ENCODE measurements at places on chromosomes 7 and 10.

- DNase-seq, result peak; percentile 15
Observed at GRCh38 chr10:114915294-114915693, 22.7 kb upstream of the TRUB1 start.

GRCh38 chr10:79310200-79310865, 36.9 kb upstream of the PPIF start:
- DNase-seq, result no peak

DNA sequence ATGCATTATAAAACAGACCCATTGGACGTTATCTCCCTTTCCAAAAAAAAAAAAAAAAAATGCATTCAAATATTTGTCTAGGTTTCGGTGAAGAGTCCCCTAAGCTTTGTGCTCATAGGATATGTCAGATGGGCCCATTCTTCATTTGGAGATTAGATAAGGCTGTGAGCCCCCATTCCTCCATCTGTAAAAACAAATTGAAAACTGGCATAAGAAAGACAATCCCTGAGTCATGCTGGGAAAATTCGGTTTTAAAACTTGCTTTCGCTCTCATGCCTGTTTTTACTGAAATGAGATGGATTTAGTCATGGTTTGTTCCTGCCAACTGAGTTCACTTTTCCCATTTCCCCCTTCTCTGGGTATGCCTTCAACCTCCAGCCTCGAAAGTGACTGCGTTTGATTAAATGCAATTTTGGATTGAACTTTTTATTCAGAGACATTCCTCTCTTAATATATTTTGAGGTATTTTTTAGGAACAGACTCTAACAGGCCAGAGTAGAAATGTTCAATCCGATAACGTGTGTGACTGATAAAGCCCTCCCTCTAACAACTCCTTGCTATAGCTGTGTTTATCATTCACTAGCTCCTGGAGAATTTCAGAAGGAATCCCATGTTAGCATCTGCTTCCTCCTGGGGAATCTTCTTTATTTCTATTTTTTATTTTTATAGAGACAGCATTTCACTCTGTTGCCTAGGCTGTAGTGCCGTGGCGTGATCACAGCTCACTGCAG, 190.9 kb upstream of the LYZL2 start:
- DNase-seq, result no peak

DNA sequence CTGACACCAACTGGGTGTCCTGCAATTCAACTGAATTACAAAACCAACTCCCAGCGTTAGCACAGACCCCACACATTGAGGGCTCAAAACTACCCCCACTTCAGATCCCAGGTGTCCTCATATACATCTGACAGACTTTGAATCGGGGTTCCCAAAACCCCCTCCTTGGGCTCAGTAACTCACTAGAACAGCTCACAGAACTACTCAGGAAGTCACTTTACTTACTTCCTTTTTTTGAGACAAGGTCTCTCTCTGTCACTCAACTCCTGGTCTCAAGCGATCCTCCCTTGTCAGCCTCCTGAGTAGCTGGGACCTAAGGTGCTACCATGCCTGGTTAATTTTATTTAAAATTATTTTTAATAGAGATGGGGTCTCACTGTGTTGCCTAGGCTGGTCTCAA, 456.0 kb downstream of the SDK1 start:
- DNase-seq, result no peak

DNA sequence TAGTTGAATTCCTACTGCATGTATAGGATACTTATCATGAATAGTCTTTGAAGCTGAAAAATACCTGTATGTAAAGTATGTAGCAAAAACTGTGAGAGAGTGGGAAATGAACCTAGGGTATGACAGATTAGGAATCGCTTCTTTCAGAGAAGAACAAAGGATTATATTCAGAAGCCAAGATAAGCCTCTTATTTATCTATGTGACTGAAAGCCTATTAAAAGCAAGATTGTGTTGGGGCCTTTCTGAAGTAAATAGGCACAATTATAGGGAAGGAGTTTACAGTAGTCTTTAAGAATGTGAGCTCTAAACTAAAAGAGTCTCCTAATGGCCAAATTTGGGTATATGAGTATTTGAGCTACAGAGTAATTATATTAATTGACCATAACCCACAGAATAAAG, 102.1 kb downstream of the MTERF1 start:
- no peak for DNase-seq

- DNase-seq, result no peak
Observed at GRCh38 chr10:71045936-71046335, 157.6 kb upstream of the PCBD1 start.

DNA sequence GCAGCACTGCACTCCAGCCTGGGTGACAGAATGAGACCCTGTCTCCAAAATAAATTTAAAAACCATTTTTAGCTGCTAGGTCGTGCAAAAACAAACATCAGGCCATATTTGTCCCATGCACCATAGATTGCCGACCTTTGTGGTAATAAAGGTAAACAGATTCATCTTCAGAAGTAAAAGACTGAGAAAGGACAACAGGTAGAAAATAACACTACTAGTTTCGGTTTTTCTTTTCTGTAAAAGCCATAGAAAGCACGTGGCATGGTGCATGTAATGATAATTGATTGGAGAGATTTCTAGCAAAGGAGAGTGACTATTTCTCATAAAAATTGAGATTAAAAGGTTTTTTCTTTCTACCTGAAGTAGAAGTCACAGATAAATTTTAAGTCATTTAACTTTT, 93.9 kb downstream of the DNAH11 start:
- no peak for DNase-seq

DNA sequence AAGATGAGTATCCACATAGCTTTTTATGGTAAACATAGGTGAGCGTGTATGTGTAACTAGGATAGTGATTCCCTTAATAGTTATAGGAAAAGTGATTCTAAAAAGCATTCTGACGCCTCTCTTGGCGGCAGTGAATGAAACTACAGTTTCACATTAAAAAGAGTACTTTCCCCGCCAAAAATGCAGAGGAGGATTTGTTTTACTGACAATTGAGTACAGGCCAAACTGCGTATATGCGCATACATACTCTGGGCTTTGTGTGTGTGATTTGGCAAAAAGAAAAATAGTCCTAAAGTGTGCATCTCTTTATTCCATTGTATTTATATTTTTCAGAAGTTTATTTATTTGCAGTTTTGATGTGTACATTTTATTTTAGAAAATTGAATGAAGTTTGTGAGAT, 10.3 kb downstream of the CUL1 start:
- DNase-seq, result no peak

GRCh38 chr7:44576228-44576627, 2.5 kb upstream of the DDX56 start:
- no peak for DNase-seq

DNA sequence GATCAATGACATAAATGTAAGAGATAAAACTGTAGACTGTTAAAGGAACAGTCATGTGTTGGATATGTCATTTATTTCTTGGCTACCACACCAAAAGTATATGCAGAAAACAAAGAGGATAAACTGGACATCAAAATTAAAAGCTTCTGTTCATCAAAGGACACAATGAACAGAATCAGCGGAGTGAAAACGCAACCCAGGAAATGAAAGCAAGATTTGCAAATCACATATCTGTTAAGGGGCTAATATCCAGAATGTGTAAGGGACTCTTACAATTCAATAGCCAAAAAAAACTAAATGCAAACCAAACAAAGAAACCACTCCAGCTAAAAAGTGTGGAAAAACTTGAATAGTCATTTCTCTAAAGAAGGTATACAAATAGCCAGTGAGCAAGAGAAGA, 164.3 kb downstream of the ZMYND11 start:
- DNase-seq, result no peak

- DNase-seq, result no peak
Observed at GRCh38 chr7:42093349-42093905, 143.6 kb downstream of the GLI3 start.

- DNase-seq, result no peak
Observed at GRCh38 chr10:17286562-17287550, 58.8 kb downstream of the VIM start.

DNA sequence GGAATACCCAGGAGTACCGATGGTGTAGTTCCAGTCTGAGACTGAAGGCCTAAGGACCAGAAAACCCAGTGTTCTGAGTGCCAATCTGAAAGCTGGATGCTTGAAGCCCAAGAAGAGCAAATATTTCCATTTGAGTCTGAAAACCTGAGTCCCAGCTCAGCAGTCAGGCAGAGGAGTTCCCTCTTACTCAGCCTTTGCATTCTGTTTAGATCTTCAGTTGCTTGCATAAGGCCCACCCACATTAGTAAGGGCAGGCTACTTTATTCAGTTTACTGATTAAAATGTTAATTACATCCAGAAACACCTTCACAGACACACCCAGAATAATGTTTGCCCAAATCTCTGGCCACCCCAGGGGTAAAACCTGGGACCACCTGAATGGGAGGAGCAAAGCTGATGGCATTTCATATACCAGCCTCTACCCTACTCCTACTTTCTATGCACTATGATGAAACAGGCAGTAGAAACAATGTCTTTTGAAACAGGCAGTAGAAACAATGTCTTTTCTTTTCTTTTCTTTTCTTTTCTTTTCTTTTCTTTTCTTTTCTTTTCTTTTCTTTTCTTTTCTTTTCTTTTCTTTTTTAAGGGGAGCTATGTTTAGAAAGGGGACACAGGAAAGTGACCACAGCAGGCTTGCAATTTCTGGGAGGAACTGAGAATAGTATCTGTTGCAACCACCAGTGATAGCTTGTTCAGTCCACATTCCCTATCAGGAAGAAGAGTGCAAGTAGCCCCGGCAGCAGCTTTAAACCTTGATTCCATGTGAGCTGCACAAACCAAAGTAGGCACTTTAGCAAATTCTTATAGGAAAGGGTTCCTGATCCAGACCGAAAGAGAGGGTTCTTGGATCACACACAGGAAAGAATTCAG, 30.6 kb downstream of the FAM237B start:
- DNase-seq, result no peak

DNA sequence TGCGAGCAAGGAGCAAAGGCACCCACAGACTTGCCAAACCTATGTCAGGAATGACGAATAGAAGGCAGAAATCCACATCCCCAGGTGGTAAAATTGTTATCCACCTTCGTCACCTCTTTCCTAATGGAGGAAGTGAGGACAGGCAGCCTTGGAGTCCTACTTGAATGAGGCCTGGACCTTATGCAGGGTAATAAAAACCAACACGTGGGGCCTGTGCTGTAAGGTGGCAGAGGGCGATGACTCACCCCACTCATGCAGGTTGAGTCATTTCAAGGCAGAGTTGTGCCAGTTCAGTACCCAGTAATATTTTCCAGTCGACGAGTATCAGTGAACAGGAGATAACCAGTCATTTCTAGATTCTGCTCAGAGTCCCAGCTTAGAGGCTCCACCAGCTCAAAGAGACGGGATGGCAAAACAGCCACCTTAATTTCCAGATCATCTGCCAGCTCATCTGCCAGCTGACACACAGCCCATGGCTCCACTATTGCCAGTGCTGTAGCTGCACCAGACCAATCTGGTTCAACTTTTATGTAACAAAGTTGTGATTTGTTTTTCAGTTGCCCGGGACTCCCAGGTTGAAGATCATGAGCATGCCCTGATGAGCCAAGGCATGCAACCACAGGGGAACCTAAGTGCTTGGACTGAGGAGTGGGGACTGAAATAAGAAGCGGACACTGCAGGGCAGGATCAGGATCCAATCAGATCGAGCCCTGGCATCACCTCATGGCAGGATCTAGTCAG, 176.2 kb upstream of the ITGB1 start:
- DNase-seq, result peak; percentile 50

- DNase-seq, result peak; percentile 60
Observed at GRCh38 chr7:80047856-80048459, 86.7 kb upstream of the GNAI1 start.

GRCh38 chr10:132571650-132572544, 34.3 kb downstream of the INPP5A start:
- DNase-seq, result peak; percentile 68

DNA sequence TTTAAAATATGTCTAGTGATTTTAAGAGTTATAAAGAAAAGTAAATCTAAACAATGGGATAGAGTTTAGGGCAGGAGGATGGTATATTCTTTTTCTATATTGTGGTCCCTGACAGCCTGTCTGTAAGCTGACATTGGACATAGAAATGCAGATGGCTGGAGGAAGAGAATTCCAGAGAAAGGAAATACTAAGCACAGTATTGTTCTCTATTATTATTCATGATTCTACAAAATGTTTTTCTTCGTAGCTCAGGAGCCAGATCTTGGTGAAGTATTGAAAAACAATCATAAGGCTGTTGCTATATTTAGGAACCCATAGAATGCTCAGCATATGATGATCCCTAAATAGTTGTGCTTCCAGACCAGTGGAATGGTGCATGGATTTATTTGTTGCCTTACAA, 117.0 kb upstream of the FAM3C start:
- no peak for DNase-seq

DNA sequence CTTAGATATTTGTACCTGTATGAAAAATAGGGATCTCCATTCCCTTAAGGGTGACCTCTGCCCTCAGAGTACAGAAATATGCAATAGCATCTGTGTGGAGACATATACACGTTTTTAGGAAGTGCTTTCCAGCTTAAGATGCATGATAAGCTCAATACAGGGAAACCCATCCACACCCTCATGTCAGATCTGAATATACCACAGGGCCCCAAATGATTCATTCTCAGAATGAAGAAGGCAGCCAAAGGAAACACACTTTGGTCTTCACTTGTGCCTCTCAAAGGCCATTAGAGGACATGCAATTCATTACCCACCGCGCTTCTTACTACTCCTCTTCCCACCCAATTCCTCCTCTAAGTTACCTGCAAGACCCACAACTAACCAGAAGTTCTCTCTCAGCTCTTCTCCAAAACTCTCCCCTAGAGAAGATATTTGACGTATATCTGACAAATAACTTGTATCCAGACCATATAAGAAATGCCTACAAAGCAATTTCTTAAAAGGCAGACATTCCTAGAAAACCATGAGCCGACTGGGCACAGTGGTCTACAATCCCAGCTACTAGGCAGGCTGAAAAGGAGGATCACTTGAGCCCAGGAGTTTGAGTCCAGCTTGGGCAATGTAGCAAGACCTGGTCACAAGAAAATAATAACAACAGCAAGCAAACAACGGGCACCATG, 103.0 kb downstream of the OAT start:
- no peak for DNase-seq

DNA sequence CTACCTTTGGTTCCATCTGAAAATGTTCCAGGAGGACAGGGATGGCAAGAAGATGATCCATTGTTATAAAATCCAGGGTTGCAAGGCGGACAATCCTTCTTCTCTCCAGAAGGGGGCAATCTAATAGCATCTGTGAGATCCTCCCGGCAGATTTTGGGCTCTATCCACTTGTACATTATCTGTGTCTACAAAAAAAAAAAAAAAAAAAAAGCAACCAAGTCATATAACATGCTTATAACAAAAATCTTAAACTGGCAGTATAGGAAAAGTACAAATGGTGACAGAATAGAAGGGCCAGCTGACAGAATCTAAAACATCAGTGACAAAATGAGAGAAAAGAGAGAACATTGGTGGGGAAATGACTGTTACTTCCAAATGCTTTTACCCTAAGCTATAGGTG, 132.7 kb downstream of the ELAPOR2 start:
- DNase-seq, result peak; percentile 76

GRCh38 chr7:95596198-95597063, at the start of gene PDK4:
Gene PDK4 (minus strand): TSS chr7:95596516. CDS start chr7:95596293, 223 bp downstream.
- DNase-seq, result peak; percentile 78

DNA sequence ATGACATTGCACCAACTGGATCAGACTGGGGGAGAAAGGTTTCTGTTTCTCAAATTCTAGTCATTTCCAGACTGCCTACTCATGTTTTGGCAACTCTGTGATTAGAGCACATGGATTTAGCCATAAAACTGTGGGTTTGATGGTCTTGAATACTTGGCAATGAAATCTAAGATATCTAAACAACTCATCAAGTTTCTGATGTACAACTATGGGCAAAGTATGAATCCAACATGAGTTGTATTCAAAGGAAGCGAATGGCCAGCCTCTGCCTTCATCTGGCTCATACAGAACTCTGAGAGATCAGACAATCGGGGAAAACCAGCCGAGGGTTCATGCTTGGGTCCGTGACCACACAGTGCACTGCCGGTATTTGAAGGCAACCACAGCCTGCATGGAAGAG, 144.3 kb downstream of the ADAM12 start:
- no peak for DNase-seq

Data from NCI-H69 (cell line).